Activated CD4-positive, alpha-beta T cell treated with anti-CD3 and anti-CD28 coated beads for 36 hours (primary cell): ENCODE measurements at places on chromosomes 16 and 17.

DNA sequence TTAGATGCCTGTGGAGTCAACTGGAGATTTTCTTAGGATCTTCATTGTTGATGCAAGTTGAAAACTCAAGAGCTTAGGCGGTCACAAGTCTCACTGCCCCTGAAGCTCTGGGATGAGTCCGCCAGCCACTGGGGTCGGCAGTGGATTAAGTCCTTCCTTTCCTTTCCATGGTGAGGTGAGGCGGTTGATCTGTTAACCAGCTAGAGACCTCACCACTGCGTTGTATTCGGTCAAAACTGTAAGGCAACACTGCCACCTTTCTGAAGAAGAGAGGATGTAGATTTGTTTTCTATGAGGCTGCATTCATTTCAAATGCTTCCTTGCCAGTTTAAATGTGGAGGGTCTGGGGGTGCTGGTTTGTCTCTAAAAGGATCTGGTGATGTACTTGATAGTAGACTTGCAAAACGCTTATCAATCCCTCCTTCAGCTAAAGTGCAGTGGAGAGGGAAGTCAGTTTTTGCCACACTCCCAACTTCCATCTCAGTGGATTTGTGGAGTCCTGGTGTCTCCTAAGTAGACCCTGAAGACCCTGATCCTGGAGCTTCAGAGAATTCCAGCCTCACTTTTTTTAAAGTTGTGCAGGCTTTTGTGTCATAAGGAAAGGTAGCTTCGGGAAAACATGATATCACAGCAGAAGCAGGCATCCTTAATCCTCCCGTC, 1.7 kb downstream of the MYOCD start:
- no peak overlapping the region for H3K4me3 ChIP-seq
- H3K27me3 ChIP-seq: peaks cover 28% of the 10 kb centered on the region
- H3K36me3 ChIP-seq: no peaks in the 10 kb centered on the region
- no peak overlapping the region for H3K27ac ChIP-seq
- no peaks in the 10 kb centered on the region for H3K4me1 ChIP-seq
- no peak for DNase-seq

DNA sequence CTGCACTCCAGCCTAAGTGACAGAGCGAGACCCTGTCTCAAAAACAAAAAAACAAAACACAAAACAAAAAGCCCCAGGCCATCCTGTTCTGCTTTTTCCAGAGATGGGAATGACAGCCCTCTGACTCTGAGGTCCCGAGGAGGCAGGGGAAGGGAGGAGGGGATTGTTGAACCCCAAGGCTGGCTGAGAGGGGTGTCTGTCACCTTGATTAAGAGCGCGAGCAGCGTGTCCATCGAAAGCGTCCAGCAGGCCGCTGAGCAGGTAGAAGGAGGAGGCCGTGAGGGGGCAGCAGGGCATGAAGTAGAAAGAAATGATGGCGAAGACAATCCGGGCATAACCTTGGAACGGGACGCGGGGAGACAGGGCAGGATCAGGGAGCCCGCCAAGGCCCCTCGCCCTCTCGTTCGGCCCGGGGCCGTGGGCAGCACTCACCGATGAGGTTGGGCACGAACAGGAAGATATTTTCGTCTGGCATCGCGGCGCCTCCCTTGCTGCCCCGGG, 593 bp downstream of the CDIPT start:
- DNase-seq: no peak
- peaks cover 16% of the 10 kb centered on the region for H3K36me3 ChIP-seq
- peaks cover 18% of the 10 kb centered on the region for H3K4me1 ChIP-seq

GRCh38 chr17:81735264-81736102, 23.4 kb downstream of the SLC25A10 start:
- H3K4me3 ChIP-seq: peak overlapping the region; percentile 28
- peaks cover 7% of the 10 kb centered on the region for H3K4me1 ChIP-seq
- no peak overlapping the region for H3K27ac ChIP-seq
- H3K36me3 ChIP-seq: no peaks in the 10 kb centered on the region
- peak; percentile 44 for DNase-seq

DNA sequence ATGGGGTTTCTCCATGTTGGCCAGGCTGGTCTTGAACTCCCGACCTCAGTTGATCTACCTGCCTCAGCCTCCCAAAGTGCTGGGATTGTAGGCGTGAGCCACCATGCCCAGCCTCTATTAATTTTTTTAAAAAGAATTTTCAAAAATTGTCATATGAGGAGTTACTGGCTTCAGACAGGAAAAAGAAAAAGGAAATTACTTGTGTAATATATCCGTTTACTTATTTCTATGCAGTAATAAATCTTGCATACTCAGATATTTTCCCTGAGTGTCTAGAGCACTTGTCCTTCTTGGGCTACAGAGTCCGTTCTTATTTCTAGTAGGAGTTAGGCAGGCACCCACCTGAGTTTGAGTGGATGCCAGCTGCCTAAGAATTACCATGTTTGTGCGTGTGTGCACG, 85.8 kb downstream of the VMP1 start:
- peaks cover 35% of the 10 kb centered on the region for H3K36me3 ChIP-seq
- no peaks in the 10 kb centered on the region for H3K27me3 ChIP-seq
- H3K4me1 ChIP-seq: peaks cover 50% of the 10 kb centered on the region
- H3K27ac ChIP-seq: no peak overlapping the region
- DNase-seq: no peak

DNA sequence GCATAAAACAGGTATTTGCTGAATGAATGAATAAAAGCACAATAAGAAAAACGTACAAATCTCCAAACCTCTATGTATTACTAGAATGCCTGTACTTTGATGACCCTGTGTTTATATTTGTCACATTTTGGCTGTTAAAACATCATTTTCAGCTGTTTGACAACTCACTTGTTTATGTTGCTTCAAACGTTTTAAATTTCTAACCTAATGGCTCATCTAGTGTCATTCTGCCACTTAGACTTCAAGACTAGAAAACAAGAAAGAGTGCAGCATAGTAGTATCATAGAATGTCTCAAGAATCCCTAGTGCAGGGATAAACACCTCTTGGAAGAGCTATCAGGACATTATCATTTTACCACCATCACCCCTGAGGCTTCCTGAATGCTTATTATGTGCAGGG, 19.4 kb upstream of the PMP22 start:
- no peak for DNase-seq
- peaks cover 7% of the 10 kb centered on the region for H3K4me1 ChIP-seq
- H3K27me3 ChIP-seq: peaks cover 44% of the 10 kb centered on the region
- no peak overlapping the region for H3K4me3 ChIP-seq
- H3K27ac ChIP-seq: no peak overlapping the region

DNA sequence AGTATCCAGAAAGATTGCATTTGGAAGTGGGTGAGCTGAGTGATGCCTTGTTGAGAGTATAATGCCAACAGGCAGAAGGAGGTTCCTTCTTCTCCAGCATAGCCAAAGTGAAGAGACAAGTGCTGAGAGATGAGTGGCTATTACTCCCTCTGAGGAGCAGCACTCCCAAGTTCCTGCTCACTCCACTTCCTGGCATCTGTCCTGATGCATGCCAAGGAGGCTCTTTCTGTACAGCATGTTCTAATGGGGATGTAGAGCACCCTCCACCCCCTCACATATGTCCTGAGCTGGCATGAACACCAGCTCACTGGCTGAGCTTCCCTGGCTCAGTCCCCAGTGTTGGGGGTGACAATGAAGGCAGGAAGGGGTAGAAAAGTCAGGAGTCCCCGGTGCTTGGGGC, 44.2 kb upstream of the DNAH9 start:
- H3K36me3 ChIP-seq: no peaks in the 10 kb centered on the region
- no peak overlapping the region for H3K27ac ChIP-seq
- no peaks in the 10 kb centered on the region for H3K27me3 ChIP-seq
- no peak overlapping the region for H3K4me3 ChIP-seq
- DNase-seq: no peak
